ENCODE measurements at places on chromosomes 2 and 18.
A peak's percentile ranks its signal among the peaks of the same experiment; 100 is the strongest.

GRCh38 chr2:24907116-24907515 is 12.9 kb downstream of the ADCY3 start:
- DNase-seq, result no peak

DNA sequence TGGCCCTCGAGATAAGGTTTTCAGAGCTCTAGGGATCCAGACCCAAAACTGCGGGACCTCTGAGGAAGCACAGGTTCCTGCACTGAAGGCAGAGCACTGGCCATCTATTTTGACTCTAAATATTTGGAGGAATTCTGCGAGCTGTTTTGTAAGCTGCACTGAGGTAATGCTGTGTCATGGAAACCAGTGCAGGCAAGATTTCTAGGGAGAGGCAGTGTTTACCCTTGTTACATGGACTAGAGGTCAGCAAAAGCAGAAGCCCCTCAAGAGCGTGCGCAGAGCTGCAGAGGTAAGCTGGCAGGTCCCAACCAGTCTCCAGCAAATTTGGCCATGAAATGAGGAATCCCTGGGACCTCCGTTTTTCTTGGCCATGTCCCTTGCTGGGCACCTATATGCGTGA is 137.3 kb downstream of the RNF152 start:
- DNase-seq, result no peak

DNA sequence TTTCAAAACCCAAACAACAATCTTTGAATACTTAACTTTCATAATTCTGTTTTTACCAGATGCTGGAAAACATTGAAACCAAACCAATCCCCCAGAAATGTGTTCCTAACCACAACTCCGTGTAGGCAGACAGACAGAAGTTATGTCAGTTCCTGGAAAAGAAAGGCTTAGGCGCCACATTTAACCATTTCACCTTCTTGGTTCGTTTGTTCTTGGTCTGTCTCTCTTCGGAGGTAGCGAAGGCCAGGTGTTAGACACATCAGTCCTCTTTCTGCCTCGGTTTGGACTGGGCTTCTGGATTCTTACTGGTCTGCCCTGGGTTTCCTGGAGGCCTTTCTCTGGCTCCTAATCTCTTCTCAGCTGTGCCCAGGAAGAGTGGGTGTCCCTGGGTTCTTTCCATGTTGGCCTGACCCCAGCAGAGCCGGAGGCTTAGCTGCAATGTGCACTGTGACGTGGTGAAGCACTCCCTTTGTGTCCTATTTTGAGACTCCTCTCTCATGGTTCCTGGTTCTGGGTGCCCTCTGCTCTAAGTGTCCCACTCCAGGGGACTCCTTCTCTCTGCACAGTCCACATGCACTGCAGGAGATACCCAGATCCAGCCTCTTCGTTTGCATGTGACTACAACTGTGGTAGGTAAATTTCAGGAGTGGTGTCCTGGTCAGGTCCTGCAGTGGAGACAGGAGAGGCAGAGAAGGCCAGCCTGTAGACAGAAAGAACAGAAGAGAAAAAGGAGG is 23.1 kb upstream of the RAB31 start:
- DNase-seq, result no peak

- DNase-seq, result no peak
Observed at GRCh38 chr2:197777823-197778407, 7.2 kb downstream of the BOLL start.

GRCh38 chr2:45586600-45586999 is 24.5 kb downstream of the SRBD1 start:
- DNase-seq, result no peak

DNA sequence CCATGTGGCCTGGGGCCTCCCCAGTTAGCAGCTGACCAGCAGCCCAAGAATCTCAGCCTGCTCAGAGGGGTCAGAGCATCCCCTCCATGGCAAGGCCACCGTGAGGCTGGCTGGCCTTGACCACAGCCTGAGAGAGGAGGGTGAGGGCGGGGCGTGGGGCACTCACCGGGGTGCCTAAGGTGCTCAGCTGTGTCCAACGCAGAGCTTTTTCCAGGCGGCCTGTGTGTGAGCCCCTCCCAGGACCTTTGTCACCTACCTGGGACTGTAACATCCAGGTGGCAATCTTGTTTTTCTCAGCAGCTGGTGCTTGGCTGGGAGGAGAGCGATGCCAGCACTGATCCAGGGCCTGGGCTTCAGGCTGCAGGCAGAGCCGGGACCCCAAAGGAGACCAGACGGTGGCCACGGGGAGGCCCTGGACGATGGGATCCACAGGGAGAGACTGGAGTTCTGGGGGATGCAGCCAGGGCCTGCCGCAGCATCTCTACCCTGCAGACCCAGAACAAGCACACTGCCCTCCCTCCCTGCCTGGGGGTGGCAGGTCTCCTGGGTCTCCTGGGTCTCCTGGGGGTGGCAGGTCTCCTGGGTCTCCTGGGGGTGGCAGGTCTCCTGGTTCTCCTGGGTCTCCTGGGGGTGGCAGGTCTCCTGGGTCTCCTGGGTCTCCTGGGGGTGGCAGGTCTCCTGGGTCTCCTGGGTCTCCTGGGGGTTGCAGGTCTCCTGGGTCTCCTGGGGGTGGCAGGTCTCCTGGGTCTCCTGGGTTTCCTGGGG is 12.3 kb downstream of the SNED1 start:
- peak; percentile 20 for DNase-seq

All from dorsolateral prefrontal cortex (tissue), 122 donors.